ENCODE measurements at places on chromosomes 7 and 10.

- DNase-seq = no peak
Measured at GRCh38 chr10:102652170-102652916, 8.1 kb downstream of the TRIM8 start.

DNA sequence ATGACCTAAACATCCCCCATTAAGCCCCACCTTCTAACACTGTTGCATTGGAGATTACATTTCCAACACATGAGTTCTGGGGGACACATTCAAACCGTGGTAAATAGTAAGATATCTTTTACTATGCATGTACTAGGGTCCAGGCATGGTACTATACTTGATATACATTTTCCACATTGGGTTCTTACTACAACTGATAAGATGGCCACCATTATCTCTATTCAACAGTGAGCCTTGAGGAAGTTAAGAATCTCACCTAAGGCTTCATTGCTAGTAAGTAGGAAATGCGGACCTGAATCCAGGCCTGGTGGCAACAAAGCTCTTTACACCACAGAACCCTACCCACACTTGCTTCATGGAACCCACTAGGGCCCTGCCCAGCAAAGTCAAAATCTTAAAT lies 5.7 kb downstream of the PANK1 start:
- DNase-seq = no peak

- DNase-seq = no peak
Measured at GRCh38 chr10:118596426-118597124, 1.1 kb upstream of the PRLHR start.

DNA sequence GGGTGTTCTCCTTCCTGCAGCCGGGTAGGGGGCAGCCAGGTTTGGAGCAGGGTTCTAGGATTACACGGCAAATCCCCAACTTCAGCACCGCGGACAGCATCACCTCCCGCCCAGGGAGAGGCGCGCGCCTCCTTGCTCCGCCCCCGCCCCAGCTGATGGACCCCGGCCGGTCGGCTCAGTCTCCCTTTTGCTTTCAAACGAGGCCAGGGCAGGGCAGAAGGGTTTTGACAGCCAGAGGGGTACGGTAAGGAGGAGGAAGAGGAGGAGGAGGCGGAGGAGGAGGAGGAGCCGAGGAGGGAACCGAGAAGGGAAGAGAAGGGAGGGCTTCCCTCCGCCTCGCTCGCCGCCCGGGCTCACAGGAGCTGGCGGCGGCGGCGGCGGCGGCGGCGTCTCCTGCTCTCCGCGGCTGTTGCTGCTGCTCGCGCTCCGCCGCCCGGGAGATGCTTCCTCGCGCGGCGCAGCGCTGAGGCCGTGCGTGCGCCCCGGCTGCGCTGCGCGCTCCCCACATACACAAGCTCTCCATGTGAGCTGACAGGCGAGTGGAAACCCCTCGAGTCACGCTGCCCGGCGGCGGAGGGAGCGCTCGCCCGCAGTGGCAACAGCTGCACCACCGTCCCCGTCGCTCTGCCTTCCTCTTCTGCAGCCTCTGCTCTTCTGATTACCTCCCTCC lies 615 bp upstream of the CNTNAP2 start:
- no peak for DNase-seq

GRCh38 chr10:29634105-29634504 lies 666 bp downstream of the SVIL start:
- no peak for DNase-seq

DNA sequence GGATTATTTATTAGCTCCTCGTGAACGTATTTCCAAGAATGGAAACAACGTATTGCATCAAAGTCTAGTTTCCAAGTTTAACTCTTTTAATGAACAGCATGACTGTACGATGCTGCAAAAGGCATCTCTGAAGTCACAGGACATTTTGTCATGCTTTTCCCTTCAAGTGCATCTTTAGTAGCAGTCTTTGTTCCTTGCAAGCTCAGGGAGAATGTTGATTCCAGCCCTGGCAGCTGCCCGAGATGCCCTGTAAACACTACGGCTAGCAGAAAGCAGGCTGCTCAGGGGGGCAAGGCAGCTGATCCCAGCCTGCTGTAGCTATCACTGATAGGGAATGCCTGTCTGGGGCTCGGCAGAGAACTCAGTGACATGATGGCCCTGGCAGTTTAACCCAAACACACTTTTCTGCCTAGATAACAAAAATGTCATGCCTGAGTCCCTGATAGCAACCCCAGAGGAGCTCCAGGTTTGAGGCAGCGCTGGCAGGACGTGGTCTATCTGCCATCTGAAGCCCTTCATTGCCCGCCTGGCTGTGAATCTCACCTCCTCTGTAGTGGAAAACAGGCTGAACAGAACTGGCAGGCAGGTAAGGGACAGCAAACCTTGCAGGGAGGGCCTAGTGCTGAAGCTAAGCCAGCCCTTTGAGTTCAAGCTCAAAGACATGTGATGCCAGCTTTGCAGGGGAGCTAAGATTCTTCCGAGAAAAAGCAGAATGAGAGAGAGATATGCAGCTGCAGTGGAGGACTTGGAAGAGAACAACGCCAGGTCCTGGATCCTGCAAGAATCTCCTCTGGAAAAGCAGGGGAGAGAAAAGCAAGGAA lies 264.6 kb downstream of the SNX10 start:
- DNase-seq = no peak
